ENCODE measurements at places on chromosomes 3 and 15.

GRCh38 chr15:71396536-71397125 is 281.4 kb downstream of the THSD4 start:
- DNase-seq: no peak

GRCh38 chr3:107837895-107838612 is 252.8 kb downstream of the CD47 start:
- no peak for DNase-seq

GRCh38 chr15:35477312-35478262 is 68.4 kb downstream of the DPH6 start:
- DNase-seq: no peak

GRCh38 chr15:66216806-66217205 is 36.7 kb downstream of the MEGF11 start:
- no peak for DNase-seq

GRCh38 chr3:31724651-31725050 is 191.9 kb downstream of the STT3B start:
- DNase-seq: no peak

GRCh38 chr3:110881069-110881468 is 190.5 kb upstream of the NECTIN3 start:
- DNase-seq: no peak

GRCh38 chr3:116188231-116188785 is 257.0 kb downstream of the LSAMP start:
- no peak for DNase-seq

- DNase-seq: no peak
Observed at GRCh38 chr3:115293321-115293720, 146.2 kb upstream of the ZBTB20 start.

- DNase-seq: peak; percentile 19
Observed at GRCh38 chr3:126083511-126083912, 412 bp downstream of the SLC41A3 start.

- DNase-seq: peak; percentile 53
Observed at GRCh38 chr15:41557673-41558399, 1.2 kb upstream of the TYRO3 start.

- DNase-seq: no peak
Observed at GRCh38 chr3:120147072-120147871, 53.0 kb upstream of the GSK3B start.

DNA sequence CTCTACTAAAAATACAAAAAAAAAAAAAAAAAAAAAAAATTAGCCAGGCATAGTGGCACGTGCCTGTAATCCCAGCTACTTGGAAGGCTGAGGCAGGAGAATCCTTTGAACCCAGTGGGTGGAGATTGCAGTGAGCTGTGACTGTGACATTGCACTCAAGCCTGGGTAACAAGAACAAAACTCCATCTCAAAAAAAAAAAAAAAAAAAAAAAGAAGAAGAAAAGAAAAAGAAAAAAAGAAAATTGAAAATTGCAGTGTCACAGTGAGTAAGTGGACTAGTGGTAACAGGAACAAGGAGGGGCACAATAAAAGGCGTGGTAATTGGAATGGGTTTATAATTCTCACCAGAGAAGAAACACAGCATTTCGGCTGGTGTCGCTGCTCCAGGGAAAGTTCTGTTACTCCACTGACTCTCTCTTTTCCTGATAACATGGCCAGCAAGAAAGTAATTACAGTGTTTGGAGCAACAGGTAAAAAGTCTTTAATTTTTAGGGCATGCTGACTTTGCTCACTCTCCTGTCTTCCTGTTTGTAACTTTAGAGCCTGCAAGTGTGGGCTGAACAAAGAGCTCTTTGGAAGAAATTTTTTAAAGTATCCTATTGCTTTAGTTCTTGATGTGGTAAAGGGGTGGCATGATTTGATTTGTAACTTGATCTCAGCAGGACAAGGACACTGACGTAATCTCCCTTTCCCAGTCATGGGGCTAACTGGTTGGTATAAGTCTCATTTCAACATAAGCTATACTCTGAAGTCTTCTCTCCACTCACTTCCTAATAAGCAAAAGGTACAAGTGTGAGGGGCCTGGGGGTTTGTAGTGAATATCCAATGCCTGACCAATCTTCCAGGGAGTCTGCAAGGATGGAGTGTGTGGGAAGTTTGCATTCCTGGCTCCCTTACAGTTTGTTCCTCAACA is 22.1 kb upstream of the TRA2B start:
- DNase-seq: no peak

DNA sequence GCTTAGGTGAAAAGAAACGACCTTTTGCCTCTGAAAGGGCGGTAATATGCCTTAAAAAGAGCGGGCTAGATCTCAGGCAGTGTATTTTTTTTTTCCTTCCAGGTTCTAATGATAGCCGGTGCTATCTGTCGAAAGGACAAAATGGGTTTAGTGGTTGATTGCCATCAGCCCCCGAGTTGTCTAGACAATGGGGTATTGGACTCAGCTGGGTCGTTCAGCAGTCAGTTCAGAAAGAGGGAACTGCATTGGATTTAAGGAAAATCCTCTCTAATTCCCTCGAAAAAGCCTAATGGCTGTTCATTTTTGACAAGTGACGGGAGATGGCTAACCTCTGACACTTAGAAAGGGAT is 728 bp downstream of the EIF2B5 start:
- no peak for DNase-seq

- no peak for DNase-seq
Observed at GRCh38 chr15:92870010-92870591, 30.0 kb upstream of the CHD2 start.

GRCh38 chr3:14590569-14590968 is 50.4 kb upstream of the GRIP2 start:
- DNase-seq: no peak

DNA sequence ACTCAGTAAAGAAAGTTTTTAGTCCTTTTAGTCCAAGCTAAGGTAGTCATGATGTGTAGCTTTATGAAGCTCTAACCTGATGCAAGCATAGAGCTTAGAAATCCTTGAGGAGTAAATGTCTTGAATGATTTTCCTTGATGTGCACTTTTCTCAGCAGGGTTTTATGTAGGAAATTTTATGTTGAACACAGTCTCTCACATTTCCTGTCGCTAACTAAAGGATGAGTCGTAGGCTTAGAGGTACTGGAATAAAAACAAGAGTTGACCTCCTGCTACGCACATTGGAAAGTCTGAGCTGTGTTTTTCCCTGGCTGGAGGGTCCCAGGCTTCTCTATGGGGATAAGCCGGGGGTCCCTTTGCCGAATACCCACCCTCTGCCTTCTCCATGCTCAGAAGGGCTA is 34.7 kb upstream of the ZPLD1 start:
- DNase-seq: no peak

GRCh38 chr3:69983546-69984265 is 15.8 kb upstream of the SAMMSON start:
- DNase-seq: no peak

DNA sequence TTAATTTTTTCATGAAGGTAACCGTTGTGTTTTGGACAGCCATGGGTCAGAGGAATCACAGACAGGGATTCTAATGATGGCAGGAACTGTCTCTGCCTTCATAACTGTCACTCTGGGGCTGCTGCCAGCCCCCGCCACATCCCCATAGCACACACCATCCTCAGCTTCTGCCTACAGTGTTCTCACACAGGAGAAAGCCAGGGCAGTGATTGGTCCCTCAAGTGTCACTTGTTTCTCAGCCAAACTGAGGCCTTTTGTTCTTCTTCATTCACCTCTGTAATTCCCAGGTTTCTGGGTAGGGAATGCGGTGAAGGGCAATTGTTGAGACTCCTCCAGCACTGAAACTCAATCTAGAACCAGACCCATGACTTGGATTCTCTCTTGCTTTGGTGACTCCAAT is 65.4 kb upstream of the C3orf80 start:
- DNase-seq: no peak

- DNase-seq: no peak
Observed at GRCh38 chr15:69115031-69115430, 45.4 kb upstream of the GLCE start.

- DNase-seq: no peak
Observed at GRCh38 chr3:73332558-73332957, 271.1 kb downstream of the EBLN2 start.

DNA sequence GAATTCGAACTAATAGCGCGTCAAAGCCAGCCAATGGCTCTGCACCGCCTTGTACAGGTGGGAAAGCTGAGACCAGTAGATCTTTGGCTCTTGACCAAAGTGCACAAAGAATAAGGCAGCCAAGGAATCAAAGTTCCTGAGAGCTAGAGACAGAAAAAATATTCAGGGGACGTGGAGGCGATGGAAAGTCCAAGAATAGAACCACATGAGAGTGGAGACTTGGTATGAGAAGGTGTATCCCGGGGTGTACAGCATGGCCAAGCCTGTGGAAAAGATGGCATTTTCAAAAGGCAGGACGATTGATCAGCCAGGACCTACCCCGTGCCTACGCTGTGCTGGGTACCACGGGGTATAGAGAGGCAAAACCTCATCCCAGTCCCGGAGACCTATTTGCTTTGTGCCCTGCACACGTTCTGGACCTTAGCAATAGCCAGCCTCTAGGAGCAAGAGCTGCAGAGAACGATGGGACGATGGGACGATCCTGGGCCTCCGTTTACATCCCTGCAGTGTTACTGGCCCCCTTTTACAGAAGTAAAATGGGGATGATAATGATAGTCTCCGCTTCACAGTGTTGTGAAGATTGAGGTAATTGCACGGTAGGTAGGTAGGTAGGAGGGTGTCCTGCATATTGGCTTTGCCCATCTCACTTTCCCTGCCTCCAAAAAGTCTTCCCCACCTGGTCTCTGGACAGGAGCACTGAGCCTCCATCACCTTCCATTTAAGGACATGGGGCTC is 583 bp upstream of the RBSN start:
- peak; percentile 9 for DNase-seq

GRCh38 chr3:167673221-167673620 is 19.5 kb upstream of the WDR49 start:
- DNase-seq: no peak

DNA sequence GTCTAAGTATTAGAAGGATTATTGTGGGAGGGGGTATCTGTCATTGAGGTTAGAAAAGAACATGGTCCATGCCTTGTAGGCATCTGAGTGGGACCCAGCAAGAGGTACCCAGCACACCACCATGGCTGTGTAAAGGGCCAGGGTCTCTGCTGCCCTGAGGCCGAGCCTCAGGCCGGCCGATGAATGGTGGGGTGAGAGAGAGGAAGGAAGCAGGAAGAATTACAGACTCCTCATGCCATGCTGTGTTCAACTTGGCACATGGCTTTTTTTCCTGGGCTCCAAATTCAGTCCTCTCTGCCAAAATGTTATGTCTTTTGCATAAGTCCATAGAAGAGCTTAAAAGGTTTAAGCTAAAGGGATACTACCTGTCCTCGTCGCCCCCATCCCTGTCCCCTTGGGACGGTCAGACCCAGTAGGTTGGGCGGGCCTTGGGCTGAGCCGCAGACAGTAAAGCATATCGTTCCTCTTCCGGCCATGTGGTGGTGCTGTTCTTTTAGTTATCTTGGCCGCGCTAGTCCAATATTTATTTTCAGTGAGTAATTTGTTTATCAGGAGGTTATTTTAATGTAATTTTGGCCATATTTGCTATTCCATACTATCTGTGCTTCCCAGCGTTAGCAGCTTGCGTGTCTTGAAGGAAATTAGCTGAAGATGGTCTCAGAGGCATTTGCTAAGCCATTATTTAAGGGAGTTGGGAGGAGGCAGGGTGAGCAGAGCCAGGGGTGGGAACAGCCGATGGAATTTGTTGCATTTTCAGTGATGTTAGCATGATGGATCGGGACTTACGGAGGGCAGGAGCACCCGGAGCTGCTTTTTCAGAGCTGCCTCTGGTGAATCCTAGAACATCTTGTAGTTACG is 152.4 kb downstream of the AGBL1 start:
- DNase-seq: peak; percentile 22

DNA sequence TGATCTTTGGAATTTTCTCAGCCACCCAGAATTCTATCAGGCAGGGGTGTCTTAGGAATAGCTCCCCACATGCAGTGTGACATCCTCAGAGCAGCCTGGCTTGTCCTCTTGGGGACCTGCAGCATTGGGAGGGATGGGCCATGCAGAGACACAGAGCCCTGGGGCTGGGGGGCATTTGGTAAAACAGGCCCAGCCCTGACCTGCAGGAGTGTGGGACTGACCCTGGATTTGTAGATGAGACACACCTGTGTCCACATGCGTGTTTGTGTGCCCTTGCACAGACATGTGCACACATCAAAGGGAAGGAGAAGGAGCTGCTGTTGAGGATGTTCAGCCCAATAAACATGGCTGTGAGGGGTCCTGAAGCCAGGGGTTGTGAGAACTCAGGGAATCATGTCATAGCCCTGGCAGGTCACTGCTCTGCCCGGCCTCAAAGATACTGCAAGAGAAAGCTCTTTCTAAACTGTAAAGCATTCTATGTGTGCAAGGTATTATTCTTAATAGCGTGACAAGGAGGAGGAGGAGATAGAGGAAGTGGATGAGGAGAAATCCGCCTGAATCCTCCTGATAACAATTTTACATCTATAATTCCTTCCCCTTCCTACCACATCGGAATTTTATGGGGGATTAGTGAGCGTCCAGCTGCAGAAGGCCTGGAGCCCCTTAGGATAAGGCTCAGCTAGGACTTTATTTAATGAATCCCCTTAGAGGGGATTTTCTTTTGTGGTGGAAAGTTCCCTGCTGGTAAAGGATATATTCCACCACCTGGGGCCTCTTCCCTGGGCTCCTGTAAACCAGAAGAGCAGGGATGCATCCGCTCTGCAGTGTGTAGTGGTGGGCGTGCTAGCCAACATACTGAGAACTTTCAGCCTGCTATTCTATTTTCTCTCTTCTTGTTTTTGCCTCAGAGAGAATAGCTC is 245.5 kb downstream of the EPHB1 start:
- DNase-seq: no peak

- no peak for DNase-seq
Observed at GRCh38 chr3:137332297-137332696, 374.5 kb downstream of the IL20RB start.

DNA sequence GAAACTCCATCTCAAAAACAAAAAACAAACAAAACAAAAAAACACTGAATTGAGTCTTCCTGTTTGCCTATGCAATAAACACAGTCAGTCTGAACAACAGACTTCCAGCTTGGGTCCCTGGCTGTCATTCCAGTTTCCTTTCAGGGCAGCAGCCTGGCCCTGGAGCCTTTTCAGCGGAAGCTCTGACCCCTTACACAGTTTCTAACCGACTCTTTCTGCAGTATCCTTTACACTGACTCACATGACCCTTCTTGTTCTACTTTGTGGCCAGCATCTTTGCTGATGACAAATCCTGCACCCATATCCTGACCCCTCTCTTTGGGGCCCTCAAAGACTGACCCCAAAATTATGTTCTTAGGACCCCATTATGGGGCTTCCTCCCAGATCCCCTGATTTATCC is 38.3 kb upstream of the INO80 start:
- DNase-seq: no peak

DNA sequence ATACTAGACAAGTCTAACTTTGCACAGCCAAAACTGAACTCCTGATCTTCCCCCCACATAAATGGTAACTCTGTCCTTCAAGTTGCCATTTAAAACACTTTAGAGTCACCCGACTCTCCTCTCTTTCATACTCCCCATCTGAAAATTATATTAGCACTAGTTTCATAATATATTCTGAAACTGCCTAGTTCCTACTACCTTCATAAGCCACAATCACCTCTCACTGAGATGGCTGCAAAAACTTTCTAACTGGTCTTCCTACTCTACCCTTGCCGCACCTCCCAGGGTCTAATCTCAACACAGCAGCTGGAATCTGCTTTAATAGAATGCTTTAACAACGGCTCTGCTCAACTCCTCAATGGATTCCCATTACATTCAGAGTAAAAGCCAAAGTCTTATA is 55.0 kb downstream of the GLB1 start:
- DNase-seq: no peak
